ENCODE measurements at places on chromosomes 7 and 10.

DNA sequence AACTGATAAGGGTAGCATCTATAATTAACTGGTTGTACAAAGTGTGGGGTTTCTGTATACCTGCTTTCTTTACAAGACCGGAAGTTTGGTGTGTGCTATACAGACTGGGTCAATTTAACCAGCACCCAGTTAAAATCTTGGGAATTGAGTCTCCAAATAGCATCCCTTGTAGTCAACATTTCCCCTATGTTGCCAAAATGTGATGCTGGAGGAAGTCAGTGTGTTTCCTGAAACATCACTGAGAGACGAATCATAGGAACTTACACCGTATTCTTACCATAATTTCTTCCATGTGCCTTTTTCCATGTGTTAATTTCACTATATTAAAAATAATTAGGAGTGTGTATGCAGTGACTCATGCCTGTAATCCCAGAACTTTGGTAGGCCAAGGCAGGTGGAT is 1.7 kb downstream of the AKR1C4 start:
- no peak for DNase-seq

GRCh38 chr10:125034675-125035074 is 92.8 kb downstream of the ZRANB1 start:
- no peak for DNase-seq

GRCh38 chr10:88979153-88979562 is 11.4 kb upstream of the FAS start:
- DNase-seq, result no peak

GRCh38 chr7:82397879-82398524 is 45.6 kb downstream of the CACNA2D1 start:
- no peak for DNase-seq

DNA sequence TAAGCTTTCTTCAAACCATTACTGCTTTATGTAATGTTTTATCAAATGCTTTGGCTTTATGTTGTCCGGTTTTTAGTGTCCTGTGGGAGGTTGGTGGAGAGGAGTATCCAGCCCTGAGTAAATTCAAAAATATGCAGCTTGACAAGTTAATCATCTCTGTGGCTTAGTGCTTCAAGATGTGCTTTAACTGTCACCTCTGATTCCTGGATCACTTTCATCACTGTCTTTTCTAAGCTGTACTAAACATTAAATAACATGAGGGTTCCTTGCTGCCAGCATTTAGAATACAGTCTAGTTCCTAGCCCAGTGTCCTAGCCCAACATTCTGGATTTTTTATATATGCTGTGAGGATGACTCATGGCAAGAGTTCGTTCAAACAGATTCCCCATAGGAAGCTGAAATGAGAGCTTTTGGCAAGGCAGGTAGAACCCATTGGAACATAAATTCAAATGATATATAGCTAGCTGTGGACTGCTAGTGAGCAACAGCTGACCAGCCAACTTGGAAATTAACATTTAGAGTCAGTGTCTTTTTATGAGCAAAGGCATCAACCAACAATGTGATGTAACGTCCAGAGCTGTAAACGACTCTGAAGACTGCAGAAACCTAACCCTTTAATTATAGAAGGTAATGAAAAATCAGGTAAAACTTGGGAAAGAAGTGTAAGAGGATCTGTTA is 80.6 kb upstream of the OIT3 start:
- DNase-seq, result no peak

DNA sequence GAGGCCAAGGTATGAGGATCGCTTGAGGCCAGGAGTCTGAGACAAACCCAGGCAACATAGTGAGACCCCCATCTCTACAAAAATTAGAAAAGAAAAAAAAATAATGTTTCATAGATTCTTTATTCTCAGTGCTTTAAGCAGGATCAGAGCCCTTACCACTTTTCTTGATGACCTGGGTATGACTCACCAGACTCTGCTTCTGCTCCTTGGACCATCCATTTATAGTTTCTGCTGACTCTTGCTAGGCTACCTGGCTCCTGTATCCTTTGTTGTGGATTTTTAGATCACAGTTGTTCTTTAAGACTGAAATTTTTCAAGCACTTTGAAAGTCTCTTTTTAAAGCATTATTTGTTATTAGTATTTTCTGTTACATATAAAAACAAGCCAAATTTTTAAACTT is 411.1 kb downstream of the GFRA1 start:
- DNase-seq, result no peak
